RCC 7860 (cell line): ENCODE measurements at places on chromosomes 12 and 14.

- DNase-seq = no peak
These were observed 57.5 kb upstream of the TMCC3 start for GRCh38 chr12:94707892-94708291.

- DNase-seq = no peak
These were observed 291.4 kb downstream of the FSCB start for GRCh38 chr14:44215660-44216059.

- DNase-seq = no peak
These were observed 10.0 kb downstream of the FGFR1OP2 start for GRCh38 chr12:26948309-26948708.

GRCh38 chr12:119378903-119379302, 44.4 kb downstream of the CCDC60 start:
- no peak for DNase-seq

GRCh38 chr12:24482882-24483604, 465.9 kb downstream of the BCAT1 start:
- DNase-seq = no peak

DNA sequence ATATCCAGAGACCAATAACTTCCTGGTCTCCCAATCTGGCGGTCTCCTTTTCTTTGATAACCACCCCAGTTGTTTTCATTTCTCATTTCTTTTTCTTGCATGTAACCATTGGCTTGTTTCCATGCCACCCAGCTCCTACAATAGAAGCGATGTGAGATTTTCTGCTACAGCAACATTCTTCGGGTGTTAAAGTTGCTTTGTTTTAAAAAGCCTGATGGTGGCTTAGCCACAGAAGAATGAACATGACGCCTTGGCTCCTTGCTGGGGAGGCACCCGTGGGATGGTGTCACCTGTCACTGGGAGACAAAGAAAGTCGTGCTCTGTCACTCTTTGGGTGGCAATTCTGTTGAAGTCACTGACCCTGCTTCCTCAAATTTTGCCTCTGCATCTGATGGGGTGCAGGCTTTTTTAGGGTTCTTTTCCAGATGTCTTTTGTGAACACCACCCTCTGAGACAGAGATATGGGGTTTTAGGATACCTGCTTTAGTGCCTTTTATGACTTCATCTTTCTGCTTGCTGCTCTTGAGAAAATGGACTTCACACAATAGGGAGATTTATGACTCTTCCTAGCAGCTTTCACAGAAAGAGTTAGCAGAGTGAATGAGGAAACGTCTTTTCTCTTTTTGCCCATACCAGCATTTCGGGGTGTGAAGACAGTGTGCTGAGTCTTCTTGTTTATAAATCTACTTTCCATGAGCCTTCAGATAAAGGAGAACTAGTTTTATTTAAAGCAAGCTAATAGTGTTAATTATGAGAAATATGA, 265.3 kb upstream of the TBX3 start:
- DNase-seq = no peak
